DMS 273 treated with DMSO at 0.1 percent for 48 hours (cell line): ENCODE measurements at places on chromosomes 4 and X.

GRCh38 chr4:105807496-105807895 is 87.8 kb upstream of the NPNT start:
- no peak for DNase-seq

DNA sequence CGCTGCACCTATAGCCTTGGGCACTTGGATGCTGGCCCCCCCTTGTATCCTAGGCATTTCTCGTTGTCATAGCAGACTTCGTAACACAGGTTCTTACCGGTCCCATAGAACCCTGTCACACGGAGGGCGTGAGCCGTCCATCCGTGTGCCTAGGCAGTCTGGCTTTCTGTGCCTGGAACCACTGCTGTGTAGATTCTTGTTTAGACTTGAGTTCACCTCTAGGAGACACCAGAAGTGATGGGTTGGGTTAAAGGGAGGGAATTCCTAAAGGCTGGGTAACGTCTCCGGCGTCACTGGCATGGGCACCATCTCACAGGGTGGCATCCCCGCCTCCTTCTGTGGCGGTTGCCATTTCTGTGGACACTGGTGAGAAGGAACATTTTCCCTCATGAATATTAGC is 13.5 kb upstream of the NKX1-1 start:
- DNase-seq: no peak

DNA sequence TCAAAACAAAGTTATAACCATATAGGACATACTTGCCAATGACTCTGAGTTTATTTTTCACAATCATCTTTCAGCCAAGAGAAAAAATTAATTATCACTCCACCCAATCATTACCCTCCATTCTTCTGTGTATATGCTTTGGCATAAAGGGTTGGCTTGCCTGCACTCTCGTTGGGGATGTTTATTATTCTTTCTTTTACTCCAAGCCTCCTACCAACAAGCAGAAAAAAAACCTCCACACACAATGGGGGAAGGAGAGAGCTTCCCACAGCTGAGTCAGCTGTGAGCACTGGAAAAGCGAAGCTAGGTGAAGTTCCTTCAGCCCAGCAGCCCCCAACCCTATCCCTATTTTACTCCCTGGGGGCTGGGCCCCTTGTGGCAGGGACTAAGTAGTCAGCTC is 1.5 kb downstream of the OPHN1 start:
- no peak for DNase-seq

- no peak for DNase-seq
Measured at GRCh38 chrX:21658746-21659145, 616 bp upstream of the KLHL34 start.

- DNase-seq: no peak
Measured at GRCh38 chr4:183637461-183637860, 21.5 kb downstream of the RWDD4 start.

GRCh38 chr4:74016068-74016467 is 17.6 kb upstream of the CXCL5 start:
- DNase-seq: no peak

DNA sequence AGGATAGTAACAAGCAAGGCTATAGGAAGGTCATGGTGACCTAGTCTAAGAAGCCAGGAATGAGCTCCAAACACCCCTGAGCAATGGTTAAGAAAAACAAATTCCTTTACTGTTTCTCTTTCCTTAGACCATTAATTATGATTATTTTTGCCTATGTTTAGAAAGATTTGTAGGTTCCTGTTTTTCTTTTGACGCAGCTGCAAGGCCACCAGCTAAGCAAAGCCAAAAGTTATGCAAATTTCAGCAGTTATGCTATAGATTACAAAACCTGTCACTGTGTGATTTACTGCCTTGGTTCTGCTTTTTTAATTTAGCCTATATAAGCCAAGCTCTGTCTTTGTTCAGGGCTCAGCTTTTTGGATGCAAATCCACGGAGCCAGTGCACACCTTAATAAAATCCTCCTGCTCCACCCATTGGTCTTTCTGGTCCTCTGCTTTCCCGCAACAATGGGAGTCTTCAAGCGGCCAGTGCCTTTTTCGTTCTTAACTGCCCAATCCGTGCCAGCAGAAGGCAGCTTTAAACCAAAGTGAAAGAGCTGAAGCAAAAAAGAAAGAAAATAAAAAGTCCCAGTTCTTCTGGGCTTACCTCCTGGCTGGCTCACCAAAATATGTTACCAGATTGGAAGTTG is 1.4 kb upstream of the CEP135 start:
- no peak for DNase-seq

DNA sequence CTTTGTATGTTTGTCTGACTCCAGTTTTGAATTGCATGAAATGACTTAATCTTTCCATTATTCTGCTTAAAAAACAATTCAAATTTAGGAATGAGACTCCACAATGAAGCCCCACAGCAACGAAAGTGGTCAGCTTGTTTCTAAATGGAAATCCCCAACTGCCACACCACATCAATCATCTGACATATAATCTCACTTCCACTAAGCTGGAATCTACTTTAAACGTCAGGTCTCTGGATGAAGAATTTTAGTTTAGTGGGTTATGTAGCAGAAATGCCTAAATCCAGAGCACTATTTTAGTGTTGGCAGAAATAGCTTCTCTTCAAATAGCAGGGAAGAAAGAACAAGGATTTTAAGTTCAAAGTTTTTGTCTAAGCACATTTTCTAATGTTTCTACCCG is 1.7 kb upstream of the BMP2K start:
- DNase-seq: no peak

GRCh38 chr4:87229979-87230378 is 9.6 kb upstream of the KLHL8 start:
- no peak for DNase-seq

DNA sequence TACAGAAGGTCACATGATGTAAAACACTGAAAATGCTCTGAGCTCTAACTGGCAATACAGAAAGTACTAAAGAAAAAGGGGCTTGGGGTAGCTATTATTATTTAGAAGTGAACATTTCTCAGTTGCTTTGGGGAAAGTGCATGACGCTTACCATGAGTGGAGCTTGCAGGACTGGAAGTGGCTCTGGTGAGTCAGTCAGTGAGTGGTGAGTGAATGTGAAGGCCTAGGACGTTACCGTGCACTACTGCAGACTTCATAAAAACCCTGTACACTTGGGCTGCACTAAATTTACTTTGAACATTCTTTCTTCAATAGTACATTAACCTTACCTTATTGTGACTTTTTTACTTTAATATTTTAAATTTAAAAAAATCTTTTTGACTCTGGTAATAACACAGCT is 89.3 kb upstream of the ENPP6 start:
- no peak for DNase-seq

- no peak for DNase-seq
Measured at GRCh38 chr4:12852338-12853307, 631.5 kb downstream of the RAB28 start.

DNA sequence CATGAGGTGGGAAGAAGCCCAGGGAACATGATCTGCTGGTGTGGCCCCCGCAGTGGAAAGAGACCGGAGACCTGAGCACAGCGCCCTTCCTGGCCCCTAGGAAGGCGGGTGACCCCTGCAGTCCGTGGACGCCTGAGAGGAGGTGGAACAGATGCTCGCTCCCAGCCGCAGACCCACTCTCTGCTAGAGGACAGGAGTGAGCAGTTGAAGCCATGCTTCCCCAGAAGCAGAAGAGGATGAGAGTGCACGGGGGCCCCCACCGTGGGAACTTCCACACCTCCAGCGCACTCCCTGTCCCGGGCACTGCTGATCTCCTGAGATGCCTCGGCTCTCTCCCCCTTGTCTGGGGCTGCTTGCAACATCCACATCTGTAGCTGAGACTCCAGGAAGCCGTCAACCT is 62.2 kb downstream of the GPR143 start:
- DNase-seq: no peak

DNA sequence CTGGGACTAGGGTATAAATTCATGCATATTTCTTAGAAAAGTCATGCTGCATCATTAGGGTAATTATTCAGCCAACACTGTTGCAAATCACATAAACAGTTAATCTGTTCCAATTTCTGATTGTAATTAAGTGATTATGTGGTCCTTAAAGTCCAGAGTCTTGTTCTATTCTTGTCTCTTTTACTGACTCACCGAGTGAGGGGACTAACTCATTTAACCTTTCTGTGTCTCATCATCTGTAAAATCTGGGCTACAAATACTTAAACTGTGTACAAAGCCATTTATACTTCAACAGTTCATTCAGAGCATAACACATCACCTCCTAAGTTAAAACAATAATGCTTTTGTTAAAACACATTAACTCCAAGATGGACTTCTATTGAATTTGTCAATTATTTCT is 65.4 kb upstream of the KLHL13 start:
- no peak for DNase-seq

DNA sequence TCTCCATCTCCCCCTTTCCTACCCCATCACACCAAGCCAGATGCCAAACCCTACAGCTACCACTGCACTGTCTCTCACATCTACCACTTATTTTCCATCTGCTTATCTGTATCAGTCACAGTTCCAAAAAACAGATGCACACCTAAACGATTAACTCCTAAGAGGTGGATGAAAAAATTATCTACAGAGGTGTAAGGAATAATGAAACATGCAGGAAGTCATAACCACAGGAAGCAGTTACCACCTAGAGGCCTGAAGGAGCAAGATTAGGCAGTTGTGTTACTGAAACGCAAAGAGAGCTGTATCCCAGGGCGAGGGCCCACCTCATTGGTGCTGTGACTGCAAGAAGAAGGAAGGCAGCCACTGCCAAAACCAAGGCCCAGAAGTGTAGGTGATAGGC is 87.8 kb upstream of the FAM241A start:
- no peak for DNase-seq

DNA sequence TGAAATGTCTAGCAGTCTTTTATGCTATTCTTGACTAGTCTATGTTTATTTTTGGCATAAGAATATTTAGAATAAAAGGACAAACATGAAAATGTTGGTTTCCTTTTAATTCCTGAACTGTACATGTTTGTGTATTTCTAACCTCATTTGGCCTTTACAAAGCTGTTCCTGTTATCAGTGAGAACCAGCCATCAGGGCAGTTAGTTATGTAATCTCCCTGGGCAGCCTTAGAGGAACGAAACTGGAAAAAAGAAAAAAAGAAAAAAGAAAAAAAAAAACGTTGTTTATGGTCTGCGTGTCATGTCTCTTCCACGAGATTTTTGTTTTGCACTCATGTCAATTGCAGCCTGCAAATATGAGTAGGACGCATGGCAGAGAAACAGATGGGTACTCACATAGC is 193.7 kb downstream of the MAGEB5 start:
- DNase-seq: no peak

- DNase-seq: no peak
Measured at GRCh38 chr4:26871611-26872010, 11.0 kb downstream of the STIM2 start.

- DNase-seq: no peak
Measured at GRCh38 chr4:76090241-76090691, 15.8 kb downstream of the ART3 start.

DNA sequence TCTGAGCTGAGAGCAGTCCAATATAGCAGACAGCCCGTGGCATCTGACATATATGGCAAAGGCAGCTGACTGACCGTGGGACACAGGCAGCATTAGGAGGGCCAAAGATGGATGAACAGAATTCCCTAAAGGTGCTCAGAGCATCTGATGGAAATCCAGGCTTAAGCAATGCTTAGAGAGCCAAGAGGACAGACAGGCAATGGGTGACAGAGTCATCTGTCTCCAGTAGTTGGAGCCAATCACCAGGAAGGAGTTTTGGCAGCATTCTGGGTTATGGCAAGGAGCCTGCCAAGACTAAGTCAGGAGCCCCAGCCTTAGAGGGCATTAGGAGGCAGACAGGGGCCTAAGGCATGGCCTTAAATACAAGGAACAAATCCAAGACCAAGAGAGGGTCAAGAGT is 153.3 kb upstream of the USP9X start:
- peak; percentile 63 for DNase-seq

- no peak for DNase-seq
Measured at GRCh38 chrX:115192244-115192700, 3.1 kb downstream of the RBMXL3 start.

DNA sequence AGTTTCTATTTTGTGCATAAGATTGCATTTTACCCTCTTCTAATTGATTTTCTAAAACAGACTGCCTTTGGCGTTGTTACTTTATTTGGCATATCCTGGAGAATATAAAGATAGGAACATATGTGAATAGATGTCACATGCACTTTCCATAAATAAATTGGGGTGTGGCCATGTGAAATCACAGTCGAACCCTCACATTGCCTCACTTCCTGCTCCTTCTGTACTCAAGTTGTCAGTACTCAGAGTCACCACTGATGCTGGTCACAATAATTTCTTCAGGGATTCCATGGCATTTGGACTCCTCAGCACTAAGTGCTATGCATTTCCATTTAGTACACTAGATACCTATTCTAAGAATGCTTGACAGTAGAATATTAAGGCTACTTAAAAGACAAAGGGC is 1.4 kb upstream of the EMCN start:
- no peak for DNase-seq

GRCh38 chr4:8218371-8219031 is 19.4 kb downstream of the SH3TC1 start:
- DNase-seq: no peak

DNA sequence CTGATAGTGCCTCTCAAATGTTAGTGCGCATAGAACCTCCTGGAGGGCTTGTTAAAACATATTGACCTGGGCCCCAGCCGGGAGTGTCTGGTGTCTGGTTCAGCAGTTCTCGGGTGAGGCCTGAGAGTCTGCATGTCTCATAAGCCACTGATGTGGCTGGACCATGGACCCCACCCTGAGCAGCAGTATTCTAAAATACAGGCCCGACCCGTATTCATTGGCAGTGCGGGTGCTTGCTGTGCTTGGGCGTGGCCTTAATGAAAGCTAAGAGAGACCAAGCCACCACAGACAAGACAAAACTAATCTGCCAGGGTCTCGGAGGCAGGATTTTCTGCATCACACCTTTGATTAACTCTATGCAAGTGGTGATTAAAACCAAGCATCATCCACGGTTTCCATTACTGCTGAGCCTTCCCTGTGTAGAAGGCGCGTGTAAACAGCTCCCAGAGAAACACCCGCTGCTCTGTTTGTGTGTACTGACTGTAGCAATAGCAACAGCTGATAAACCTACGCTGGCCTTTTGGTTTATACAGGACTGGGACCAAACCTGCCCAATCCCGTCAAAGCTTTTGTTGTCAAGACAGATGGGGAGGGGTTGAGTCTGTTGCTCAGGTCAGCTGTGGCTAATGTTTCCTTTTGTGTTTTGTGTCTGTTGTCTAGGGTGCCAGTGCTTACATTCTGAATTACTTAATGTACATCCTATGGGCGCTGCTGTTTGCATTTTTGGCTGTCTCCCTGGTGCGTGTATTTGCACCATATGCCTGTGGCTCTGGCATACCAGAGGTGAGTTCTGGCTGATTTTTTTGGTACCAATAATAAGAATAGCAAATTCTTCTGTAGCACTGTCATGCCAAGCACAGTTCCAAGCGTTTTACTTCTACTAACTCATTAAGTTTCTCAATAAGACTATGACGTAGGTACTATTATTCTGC is 40.8 kb downstream of the CLCN4 start:
- DNase-seq: no peak

DNA sequence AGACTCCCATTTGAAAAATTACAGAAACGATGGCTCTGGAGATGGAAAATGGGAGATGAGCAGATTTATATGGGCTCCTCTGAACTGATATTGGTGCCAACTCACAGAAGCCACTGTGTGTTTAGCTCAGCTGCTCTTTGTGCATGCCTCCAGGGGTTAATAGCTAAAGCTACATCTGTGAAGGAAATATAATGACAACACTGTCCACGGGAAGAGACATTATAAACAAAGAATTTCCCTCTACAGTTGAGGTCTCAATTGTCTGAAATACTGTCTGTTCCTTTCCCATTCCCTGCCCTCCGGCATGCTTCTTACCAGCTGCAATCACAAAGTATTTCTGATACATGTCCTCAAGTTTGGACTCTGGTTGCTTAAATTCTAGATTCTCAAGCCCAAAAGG is 40.4 kb downstream of the PPA2 start:
- DNase-seq: no peak
